ENCODE measurements at places on chromosomes 4 and X.

DNA sequence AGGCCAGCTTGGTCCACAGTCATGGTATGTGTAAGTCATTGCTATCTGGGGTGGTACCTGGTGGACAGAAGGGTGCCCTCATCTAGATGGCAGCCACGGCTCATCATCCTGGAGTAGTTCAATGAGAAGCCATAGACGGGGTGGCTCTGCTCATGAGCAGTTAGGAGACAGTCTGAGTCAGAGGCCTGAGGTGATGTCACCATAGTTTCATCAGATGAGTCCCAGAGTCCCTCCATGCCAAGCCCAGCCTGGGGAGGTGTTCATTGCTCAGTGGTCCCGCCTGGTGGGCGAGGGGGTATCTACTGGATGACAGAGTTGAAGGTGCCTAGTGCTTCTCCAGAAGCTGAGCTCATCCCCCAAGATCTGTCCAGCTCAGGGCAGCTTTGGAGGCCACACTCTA, 49.8 kb downstream of the DLG3 start:
- no peak for DNase-seq

DNA sequence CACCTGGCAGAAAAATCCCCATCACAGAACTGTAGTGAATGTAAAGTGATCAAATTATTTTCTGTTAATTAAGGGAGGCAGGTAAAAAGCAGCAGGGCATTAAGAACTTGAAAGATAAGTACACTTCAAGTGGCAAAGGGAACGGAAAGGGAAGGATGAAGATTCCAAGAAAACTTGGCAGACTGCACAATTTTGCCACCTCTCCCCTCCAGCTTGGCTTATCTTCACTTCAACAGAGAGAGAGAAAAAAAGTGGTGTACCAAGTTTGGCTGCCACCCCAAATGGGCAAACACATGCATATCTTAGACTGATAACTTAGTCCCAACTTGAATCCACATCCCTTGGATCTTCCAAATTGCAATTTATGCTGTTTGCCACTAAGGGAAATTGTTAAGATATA, 598.1 kb upstream of the ACTRT1 start:
- DNase-seq = no peak

DNA sequence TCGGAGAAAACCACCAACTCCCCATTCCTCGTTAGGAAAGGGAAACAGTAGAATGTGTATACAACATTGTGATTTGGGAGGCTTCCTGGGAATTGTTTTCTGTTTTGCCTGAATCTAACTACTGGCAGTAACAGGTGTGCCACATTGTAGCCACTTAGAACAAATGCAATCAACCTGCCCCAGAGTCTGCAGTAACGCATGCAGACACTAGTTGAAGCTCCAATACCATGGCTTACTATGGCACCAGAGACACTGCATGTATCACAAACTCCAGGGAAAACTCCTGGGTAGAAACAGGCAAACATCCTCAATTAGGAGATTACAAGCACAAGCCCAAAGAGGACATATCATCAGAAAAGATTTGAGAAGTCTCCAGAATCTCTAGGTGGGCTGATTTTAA, 154.2 kb upstream of the NEIL3 start:
- no peak for DNase-seq

DNA sequence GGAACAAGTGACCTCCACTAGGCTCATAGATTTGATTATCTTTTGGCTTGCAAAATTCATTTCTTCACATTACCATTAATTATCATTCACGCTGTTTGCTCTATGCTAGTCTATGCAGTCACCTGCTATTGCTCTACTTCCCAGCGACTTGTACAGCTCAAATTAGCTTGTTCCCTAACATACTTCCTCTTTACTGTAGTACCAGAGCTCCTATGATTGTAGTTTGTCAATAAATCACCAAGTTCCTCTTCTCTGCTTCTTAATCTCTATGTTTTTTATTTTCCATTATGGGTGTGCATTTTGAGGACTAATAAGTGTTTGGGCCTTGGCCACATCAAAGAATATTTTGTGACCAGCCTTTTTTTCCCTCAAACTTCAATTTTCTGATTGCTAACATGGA, 6.2 kb upstream of the GSPT2 start:
- no peak for DNase-seq

GRCh38 chrX:153441296-153441695, 4.6 kb downstream of the TREX2 start:
- DNase-seq = no peak

DNA sequence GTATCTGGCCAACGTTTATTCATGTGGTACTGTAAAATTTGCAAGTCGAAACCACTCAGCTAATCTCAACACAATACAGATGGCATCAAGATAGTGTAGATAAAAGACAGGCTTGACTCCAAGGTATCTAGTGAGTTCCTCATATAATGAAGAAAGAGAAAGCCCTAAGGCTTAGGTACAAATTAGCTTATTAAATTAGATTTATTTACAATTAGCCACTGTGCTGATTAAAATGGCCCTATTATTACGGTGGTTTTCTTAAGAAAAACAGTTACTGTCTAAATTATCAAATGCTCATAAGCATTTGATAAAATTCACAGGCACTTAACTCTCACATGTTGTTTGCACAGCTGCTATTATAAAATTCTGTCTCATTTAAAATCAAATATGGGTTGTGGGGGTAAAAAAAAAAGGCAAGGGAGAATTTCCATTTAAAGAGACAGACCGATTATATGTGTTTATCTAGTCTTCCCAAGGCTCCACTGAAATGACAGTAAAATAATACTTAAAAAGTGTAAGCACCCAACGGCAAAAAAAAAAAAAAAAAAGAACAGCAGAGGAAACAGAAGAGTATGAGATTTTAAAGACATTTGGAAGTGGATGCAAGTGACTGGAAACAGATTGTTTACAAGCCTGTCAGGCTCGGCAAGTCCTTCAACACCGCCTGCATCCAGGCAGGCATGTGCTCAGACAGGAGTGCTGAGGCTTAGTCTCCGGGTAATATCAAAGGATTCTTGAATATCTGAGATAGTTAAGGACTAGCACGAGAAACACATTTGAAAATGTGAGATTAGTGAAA, 55.1 kb downstream of the FAM13A start:
- DNase-seq = no peak

GRCh38 chr4:81482326-81482725, 10.6 kb upstream of the RASGEF1B start:
- peak; percentile 16 for DNase-seq

Measured in midbrain (tissue), 1 donor.